Activated CD4-positive, alpha-beta T cell treated with anti-CD3 and anti-CD28 coated beads, Interleukin-2, amount 10 ng/mL, durations not matched to agents 24 days and 14 days (primary cell): ENCODE measurements at places on chromosomes 6 and 20. TPM values are rescaled to one million over a fixed set of nuclear protein-coding genes. Genes with fewer than 3 reads are reported as not detected.

DNA sequence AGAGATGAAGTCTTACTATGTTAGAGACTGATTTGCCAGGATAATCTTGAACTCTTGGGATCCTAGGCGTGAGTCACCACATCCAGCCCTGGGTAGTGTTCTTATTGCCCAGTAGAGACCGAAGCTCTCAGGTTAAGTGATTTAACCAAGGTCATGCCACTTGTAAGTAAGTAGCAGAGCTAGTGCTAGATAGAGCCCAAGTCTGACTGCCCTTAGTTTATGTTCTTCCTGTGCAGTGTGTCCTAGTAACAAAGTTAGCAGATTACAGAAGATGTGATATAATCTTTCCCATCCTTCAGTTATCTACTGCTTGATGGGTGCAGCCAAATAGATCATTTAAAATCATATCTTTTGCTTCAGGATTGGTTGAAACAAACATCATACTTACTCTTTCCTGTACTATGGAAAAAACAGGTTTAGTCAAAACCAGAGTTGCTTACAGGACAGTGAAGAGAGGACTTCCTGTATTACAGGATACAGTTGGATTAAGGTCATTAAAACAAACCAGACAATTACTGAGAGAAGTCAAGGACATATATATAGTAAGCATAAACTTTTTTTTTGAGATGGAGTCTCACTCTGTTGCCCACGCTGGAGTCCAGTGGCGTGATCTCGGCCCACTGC, 9.5 kb upstream of the PABPC1L start:
- H3K4me3 ChIP-seq, result peak overlapping the region; percentile 64
- H3K27me3 ChIP-seq, result no peaks in the 10 kb centered on the region
- no peak for DNase-seq
- peaks cover 43% of the 10 kb centered on the region for H3K4me1 ChIP-seq
- H3K27ac ChIP-seq, result peak overlapping the region; percentile 89
- H3K36me3 ChIP-seq, result peaks cover 51% of the 10 kb centered on the region

- no peak for DNase-seq
- H3K36me3 ChIP-seq, result no peaks in the 10 kb centered on the region
- no peak overlapping the region for H3K27ac ChIP-seq
- H3K4me1 ChIP-seq, result no peaks in the 10 kb centered on the region
- peaks cover 2% of the 10 kb centered on the region for H3K27me3 ChIP-seq
- no peak overlapping the region for H3K4me3 ChIP-seq
Observed at GRCh38 chr6:83827050-83827449, 26.1 kb upstream of the RIPPLY2 start.

The TREML2 gene
- 3.5 TPM in 2 replicates for total RNA-seq

DNA sequence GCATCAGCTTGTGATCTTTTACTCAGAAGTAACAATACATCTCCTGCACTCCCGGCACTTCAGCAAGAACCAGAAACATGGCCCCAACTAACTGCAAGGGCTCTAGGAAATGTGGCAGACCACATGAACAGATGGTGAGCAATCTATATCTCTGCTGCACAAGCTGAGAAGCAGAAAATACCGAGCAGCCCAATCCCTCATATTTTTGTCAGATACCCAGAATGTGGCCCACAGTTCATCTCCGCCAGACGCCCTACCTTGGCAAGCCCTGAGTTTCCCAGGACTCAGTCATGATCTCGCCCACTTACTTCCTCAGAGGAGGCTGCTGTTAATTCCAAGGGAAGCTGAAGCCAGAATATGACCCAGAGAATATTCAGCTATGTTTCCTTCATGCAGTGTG, 63.1 kb upstream of the PHACTR1 start:
- peaks cover 3% of the 10 kb centered on the region for H3K4me1 ChIP-seq
- no peak for DNase-seq
- peaks cover 4% of the 10 kb centered on the region for H3K27me3 ChIP-seq
- H3K4me3 ChIP-seq, result no peak overlapping the region

DNA sequence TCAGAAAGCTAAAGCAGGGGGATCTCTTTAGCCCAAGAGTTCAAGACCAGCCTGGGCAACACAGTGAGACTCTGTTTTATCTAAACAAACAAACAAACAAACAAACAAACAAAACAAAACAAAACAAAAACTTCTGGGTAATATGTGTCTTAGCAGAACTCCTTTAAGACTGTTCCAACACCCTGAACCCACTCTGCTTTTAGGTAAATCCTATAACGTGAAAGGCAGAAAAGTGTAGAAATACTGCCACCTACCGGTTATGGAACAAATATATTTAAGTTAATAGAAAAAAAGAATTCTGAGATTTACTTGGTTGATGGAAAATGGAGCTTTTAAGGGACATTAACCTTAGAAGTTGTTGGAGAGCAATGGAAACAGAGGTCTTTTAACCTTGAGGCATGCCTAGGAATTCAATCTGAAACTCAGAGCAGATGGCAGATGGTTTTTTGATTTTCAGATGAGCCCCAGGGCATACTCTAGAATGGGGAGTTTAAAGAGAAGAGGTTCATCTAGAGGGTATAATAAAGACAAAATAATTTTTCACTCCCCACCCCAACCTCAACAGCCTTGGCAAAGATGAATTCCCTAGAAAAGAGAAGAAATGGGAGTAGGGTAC, 38.5 kb downstream of the SOD2 start:
- no peaks in the 10 kb centered on the region for H3K36me3 ChIP-seq
- H3K4me1 ChIP-seq, result no peaks in the 10 kb centered on the region
- DNase-seq, result peak; percentile 68
- H3K27me3 ChIP-seq, result peaks cover 11% of the 10 kb centered on the region
- no peak overlapping the region for H3K4me3 ChIP-seq

GRCh38 chr6:166850677-166851076, 105.7 kb downstream of the RNASET2 start:
- DNase-seq, result peak; percentile 45
- H3K27me3 ChIP-seq, result peaks cover 4% of the 10 kb centered on the region
- H3K4me3 ChIP-seq, result no peak overlapping the region
- H3K27ac ChIP-seq, result no peak overlapping the region
- no peaks in the 10 kb centered on the region for H3K36me3 ChIP-seq

The AARS2 gene
- 22.4 and 23.7 TPM in 2 replicates for total RNA-seq

DNA sequence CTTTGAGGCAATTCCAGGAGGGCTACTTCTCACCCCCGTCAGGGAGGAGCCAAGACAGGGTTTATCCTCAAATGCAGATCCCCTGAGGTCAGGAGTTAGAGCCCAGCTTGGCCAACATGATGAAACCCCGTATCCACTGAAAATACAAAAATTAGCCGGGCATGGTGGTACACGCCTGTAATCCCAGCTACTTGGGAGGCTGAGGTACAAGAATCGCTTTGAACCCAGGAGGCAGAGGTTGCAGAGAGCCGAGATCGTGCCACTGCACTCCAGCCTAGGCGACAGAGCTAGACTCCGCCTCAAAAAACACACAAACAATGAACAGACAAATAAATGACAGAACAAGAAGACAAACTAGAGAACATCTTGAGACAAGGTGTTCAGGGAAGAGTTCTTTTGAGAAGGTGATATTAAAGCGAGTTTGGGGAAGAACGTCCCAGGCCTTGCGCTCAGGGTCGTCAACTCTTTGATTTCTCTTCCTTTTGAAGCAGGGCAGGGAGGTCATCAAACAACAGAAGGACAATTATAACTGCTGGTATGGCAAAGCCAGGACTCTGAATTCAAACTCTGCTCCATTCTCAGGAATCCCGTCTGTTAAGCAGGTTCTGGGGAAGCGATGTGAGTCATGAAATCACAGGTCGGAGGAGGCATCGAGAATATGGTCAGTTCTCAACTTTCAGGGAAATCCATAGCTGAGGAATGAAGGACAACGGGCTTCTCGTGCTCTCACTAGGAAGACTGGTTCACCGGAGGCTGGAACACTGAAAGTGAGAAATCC, 1.4 kb upstream of the RALY start:
- peaks cover 43% of the 10 kb centered on the region for H3K4me1 ChIP-seq
- H3K27me3 ChIP-seq, result no peaks in the 10 kb centered on the region
- peaks cover 24% of the 10 kb centered on the region for H3K36me3 ChIP-seq
- peak overlapping the region; percentile 83 for H3K4me3 ChIP-seq
- H3K27ac ChIP-seq, result peak overlapping the region; percentile 96
- peak; percentile 63 for DNase-seq

DNA sequence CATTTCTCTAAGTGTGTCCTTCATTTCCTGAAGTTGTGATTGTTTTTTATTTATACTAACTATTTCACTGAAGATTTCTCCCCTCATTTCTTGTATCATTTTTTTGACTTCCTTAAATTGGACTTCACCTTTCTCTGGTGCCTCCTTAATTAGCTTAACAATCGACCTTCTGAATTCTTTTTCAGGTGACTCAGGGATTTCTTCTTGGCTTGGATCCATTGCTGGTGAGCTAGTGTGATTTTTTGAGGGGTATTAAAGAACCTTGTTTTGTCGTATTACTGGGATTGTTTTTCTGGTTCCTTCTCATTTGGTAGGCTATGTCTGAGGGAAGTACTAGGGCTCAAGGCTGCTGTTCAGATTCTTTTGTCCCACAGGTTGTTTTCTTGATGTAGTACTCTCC, 92.8 kb downstream of the ESR1 start:
- no peak for DNase-seq
- H3K27ac ChIP-seq, result no peak overlapping the region
- H3K27me3 ChIP-seq, result no peaks in the 10 kb centered on the region

The EBF4 gene
- total RNA-seq, result 7.3 and 7.6 TPM in 2 replicates

GRCh38 chr20:33859157-33859695, 48.1 kb downstream of the CHMP4B start:
- peak overlapping the region; percentile 85 for H3K27ac ChIP-seq
- peaks cover 36% of the 10 kb centered on the region for H3K4me1 ChIP-seq
- DNase-seq, result peak; percentile 86
- H3K36me3 ChIP-seq, result peaks cover 39% of the 10 kb centered on the region
- no peaks in the 10 kb centered on the region for H3K27me3 ChIP-seq

GRCh38 chr20:38098952-38099351, 65.4 kb downstream of the RPRD1B start:
- no peak for DNase-seq
- H3K27ac ChIP-seq, result no peak overlapping the region
- H3K4me3 ChIP-seq, result no peak overlapping the region
- peaks cover 13% of the 10 kb centered on the region for H3K27me3 ChIP-seq
- no peaks in the 10 kb centered on the region for H3K36me3 ChIP-seq

DNA sequence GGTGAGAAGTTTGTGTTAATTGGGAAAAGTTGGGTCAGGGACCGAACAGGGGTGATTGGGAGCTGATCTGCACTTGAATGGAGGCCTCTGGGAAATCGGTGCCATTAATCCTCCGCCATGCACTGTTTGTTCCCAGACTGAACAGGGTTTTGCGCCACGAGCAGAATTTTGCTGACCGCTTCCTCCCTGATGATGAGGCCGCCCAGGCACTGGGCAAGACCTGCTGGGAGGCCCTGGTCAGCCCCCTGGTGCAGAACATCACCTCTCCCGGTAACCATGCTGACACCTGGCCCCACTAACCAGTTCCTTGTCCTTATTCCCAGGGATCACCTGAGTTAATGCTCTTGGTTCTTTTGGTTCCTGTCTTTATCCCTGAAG, 21.7 kb downstream of the CUL9 start:
- no peaks in the 10 kb centered on the region for H3K27me3 ChIP-seq
- no peak for DNase-seq
- no peak overlapping the region for H3K4me3 ChIP-seq
- no peak overlapping the region for H3K27ac ChIP-seq

GRCh38 chr20:2932498-2932897, 59.2 kb downstream of the PTPRA start:
- H3K27ac ChIP-seq, result no peak overlapping the region
- H3K36me3 ChIP-seq, result peaks cover 5% of the 10 kb centered on the region
- no peak overlapping the region for H3K4me3 ChIP-seq
- H3K27me3 ChIP-seq, result no peaks in the 10 kb centered on the region
- no peak for DNase-seq

DNA sequence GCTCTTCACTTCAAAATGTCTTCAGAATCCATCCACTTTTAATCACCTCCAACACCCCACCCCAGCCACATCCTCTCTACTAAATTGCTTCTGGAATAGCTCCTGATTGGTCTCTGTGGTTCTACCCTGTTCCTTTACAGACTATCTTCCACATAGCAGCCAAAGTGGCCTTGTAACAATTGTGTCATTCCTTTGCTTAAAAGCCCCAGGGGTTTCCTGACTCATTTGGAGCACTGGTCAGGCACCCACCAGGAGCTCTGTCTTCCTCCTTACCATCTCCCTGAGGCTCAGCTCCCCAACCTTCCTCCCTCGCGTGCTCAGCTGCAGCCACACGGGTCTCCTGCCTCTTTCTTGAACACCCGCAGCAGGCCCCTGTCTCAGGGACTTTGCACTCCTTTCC, 126.8 kb downstream of the HIVEP1 start:
- peak; percentile 45 for DNase-seq
- H3K27ac ChIP-seq, result peak overlapping the region; percentile 68
- H3K4me1 ChIP-seq, result peaks cover 23% of the 10 kb centered on the region

- DNase-seq, result no peak
- no peaks in the 10 kb centered on the region for H3K36me3 ChIP-seq
- no peaks in the 10 kb centered on the region for H3K27me3 ChIP-seq
- H3K27ac ChIP-seq, result no peak overlapping the region
- no peak overlapping the region for H3K4me3 ChIP-seq
Observed at GRCh38 chr20:63811491-63811875, 19.6 kb downstream of the ZBTB46 start.

DNA sequence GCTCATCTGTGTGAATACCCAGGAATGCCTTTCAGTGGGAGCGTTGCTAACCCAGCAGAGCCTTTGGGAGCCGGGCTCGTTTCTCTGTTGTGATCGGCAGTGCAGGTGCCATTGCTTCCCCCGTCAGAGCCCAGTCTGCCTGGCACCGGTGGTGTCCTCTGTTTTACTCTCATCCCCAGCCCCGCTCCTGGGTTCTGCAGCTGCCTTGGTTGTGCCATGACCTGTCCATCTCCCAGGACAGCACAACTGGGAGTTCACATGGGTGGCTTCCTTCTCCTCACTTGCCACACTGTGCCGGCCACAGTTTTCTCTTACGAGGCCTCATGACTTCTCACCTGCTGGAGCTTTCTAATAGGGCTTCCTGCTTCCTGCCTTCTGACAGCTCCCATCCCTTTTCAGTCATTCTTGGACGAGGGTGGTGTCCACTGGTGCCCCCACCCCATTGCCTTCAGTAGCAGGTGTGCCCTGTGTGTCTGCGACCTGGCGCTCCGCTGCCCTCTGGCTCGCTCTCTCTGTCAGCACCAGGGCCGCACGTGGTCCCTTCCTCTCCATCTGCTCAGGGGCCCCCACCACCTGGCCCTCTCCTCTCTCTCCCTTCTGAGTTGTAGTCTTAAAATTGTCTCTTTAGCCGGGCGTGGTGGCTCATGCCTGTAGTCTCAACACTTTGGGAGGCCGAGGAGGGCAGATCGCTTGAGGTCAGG, 110.9 kb downstream of the RPP40 start:
- H3K4me1 ChIP-seq, result no peaks in the 10 kb centered on the region
- H3K27ac ChIP-seq, result no peak overlapping the region
- no peak overlapping the region for H3K4me3 ChIP-seq
- H3K27me3 ChIP-seq, result no peaks in the 10 kb centered on the region
- DNase-seq, result peak; percentile 27

The TP53TG5 gene
- total RNA-seq, result 0.12 TPM in 1 of 2 replicates, not detected in the other

DNA sequence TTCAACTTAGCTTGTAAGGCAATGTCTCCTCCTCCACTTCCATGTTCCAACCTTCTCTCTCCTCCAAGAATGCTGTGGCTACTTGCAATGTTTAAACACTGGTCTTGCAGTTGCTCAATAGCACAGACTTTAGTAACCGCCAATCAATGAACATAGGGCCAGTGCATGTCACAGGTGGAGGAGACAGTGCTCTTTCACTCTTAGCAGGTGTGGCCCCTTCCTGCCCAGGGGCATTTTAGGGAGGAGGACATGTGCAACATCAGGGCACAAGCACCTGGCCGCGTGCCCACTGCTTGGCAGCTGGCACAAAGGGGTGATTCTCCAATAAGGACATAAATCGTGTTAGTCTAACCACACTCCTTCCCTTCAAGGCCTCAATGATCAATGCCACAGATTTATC, 41.3 kb downstream of the ADGRF1 start:
- H3K4me1 ChIP-seq, result no peaks in the 10 kb centered on the region
- DNase-seq, result no peak
- no peaks in the 10 kb centered on the region for H3K36me3 ChIP-seq
- H3K4me3 ChIP-seq, result no peak overlapping the region
- H3K27me3 ChIP-seq, result peaks cover 2% of the 10 kb centered on the region
